NCI-H2171 treated with DMSO at 0.1 percent for 48 hours (cell line): ENCODE measurements at places on chromosomes 13 and 19.

GRCh38 chr13:89269737-89270136 is 1598.6 kb downstream of the SLITRK5 start:
- DNase-seq, result no peak

GRCh38 chr19:15631817-15632216 is 8.9 kb upstream of the CYP4F3 start:
- no peak for DNase-seq

GRCh38 chr13:22286338-22286737 is 615.5 kb downstream of the FGF9 start:
- DNase-seq, result no peak

DNA sequence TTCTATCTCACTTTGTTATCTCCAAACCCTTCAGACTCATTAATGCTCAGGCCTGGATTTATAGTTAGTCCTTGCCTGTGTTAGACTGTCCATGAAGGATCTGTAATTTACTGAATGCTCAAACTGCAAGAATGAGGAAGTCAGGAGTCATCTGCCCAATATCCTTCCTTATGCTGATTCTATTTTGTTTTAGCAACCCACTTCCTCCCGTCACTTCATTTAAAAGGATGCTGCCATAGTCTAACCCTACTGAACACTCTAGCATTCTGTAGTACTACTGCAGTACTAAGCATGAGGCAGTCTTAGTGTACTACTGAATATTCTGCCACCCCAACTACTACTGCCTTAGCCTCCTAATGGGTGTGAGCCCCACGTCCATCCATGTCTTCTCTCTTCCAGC is 1.5 kb downstream of the FCAR start:
- DNase-seq, result no peak

- no peak for DNase-seq
These were observed 88.4 kb downstream of the DNAJC15 start for GRCh38 chr13:43111559-43112400.

GRCh38 chr13:46606970-46607369 is 54.0 kb downstream of the LRCH1 start:
- no peak for DNase-seq

DNA sequence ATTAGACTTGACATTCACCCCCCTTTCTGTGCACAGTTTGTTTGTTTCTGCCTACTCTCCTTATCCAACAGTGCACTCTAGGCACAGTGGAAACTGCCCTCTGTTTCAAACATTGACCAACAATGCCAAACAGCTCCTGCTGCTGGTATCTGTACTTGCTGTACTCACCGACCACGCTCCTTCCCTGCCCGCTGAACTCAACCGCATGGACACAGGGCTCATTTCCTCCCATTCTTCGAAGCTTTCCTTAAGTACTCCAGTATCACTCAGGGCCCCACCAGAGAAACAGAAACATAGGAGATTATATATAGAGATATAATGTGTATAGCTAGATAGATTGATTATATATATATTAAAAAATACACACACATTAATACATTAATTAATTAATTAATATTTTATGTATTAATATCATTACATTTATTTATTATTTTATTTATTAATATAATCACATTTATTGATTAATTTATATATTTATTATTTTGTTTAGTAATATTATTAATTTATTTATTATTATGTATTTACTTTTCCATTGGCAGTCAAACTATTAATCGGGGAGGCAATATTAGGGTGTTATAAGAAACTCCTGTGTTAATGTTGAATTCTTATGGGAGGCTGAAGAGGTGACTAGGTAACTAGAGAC is 1528.2 kb downstream of the EFNB2 start:
- no peak for DNase-seq

- DNase-seq, result no peak
These were observed 47.1 kb downstream of the INSR start for GRCh38 chr19:7247155-7247554.

DNA sequence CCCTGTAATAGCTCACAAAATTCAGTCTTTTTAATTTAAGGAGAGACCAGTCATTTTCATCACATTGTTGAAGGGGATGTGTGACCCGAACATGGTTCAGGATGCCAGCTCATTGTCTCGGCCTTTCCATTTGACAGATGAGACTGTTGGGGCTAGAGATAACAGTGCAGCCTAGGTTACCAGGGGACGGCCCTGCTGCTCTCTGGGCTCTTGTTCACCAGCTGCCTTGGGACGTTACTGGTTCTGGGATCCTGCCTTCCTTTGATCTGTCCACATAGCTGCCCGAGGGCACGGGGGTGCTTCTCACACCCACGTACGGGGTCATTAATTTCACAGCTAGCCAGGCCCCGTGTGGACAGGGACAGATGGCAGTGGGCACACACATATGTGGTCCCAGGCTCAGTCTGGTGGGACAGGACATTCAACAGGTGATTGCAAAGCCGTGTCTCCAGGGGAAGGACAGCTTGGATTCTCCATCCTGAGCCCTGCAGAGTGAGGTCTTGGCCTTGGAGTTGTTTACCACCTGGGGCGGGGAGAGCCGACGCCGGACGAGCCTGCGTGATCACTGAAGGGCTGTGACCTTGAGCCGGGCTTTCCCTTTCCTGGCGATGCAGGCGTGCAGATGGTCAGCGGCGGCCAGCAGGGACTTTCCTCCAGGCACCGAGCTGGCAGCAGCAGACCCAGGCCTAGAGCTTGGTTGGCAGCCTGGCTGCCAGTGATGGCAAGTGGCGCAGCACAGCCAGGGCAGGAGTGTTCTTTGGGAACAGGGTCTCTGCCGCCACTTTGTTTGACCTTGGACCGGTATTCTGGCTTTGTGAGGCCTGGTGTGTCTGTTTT is 26.7 kb upstream of the NPAS1 start:
- no peak for DNase-seq

GRCh38 chr13:20198781-20199180 is 6.0 kb upstream of the GJB2 start:
- no peak for DNase-seq

DNA sequence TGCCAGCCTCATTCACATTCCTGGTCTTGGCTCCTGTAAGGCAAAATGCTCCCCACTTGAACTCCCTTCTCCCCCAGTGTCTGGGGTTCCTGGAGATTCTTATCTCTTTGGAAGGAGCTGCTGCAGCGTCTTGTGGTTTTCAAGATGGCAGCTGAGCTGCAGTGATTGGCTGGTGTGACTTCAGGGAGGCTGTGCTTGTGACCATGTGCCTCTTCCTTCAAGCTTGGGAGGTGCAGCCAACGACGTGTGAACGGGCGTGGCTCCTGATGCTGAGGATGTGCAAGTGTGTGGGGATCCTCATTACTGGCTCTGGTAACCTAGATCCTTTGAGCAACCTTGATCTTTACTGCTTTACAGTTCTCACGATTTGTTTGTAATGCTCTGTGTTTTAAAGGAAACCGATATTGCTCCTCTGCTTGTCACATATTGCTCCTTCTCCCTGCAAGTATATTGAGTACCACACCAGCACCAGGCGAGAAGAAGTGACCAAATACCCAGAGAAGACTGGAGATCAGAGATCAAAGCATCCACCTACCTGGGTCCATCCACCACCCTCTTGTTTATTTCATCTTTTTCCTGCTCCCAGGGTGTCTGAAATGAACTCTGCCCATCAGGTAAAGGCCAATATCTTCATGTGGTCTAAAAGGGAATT is 208.5 kb downstream of the FGF9 start:
- no peak for DNase-seq

DNA sequence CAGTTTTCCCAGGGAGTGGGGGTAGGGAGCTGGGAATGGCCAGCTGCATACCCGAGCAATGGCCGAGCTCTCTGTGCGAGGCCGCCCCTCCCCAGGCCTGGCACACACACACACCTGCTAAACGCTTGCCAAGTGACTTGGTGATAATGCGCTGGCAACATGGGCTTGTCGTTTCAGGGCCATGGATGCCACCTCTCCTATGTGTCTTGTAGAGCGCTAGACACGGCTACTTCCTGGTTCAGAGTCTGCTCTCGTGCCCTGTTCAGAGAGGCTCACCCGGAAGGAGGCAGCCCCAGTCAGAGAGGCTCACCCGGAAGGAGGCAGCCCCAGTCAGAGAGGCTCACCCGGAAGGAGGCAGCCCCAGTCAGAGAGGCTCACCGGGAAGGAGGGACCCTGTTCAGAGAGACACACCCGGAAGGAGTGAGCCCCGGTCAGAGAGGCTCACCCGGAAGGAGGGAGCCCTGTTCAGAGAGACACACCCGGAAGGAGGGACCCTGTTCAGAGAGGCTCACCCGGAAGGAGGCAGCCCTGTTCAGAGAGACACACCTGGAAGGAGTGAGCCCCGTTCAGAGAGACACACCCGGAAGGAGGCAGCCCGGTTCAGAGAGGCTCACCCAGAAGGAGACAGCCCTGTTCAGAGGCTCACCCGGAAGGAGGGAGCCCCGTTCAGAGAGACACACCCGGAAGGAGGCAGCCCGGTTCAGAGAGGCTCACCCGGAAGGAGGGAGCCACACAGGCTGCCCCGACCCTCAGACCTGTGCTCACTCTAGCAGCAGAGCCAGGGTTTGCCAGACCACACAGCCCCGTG is 4.2 kb downstream of the ADPRHL1 start:
- DNase-seq, result peak; percentile 99

DNA sequence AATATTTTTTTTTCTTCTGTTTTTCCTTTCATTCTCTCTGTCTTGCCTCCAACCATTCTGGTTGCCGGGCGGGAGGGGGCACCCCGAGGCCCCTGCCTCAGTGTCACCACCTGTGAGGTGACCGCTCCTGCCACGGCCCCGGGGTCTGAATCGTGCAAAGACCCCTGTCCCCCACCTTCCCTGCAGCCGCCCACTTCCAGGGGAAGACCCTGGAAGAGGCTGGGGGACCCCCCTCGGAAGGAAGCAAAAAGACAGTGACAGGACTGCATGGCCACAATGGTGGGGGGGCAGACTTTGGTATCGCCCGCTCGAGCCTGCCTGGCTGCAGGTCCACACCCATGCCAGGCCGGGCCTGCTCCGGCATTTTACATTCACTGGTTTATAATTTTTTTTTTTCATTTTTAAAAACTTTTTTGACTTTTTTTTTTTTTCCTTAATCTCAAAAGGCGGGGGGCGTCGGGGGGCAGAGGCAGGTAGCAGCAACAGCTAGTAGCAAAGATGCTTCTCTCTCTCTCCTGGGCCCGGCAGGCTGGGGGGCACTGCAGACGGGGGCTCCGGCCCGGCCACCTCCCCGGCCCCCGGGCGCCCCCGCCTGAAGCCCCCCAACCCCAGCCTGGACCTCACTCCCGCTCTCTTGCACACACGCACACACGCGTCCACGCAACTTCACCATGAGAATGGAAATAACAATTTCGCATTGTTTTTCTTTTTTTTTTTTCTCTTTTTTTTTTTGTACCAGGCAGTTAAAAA is 22.6 kb downstream of the ZBTB7A start:
- DNase-seq, result no peak

GRCh38 chr13:40026174-40026585 is 370.7 kb downstream of the COG6 start:
- DNase-seq, result no peak

- no peak for DNase-seq
These were observed 40.9 kb upstream of the MYO16 start for GRCh38 chr13:108588516-108588915.

DNA sequence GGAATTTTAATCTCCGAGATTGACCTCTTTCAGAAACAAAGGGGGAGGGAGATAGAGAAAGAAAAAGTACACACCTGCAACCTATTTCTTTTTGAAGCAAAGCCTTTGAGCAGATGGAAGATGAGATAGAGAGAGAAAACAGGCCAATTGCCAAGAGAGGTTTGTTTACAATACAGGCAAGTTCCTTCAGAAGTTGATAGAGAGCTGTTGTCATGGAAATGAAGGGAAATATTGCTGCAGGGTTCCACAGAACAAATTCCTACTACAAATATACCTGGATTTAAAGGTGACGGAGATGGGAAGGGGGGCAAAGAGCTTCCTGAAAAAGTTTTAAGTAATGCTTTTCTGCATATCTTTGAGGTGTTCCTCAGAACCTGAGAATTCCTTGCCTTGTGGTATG is 388.4 kb downstream of the NDFIP2 start:
- peak; percentile 73 for DNase-seq

- DNase-seq, result no peak
These were observed 232.9 kb downstream of the ZIC5 start for GRCh38 chr13:99738626-99739025.

- DNase-seq, result no peak
These were observed 72.8 kb upstream of the LRCH1 start for GRCh38 chr13:46480131-46480530.

GRCh38 chr19:1465191-1466016 is 13.6 kb downstream of the C19orf25 start:
- DNase-seq, result no peak

DNA sequence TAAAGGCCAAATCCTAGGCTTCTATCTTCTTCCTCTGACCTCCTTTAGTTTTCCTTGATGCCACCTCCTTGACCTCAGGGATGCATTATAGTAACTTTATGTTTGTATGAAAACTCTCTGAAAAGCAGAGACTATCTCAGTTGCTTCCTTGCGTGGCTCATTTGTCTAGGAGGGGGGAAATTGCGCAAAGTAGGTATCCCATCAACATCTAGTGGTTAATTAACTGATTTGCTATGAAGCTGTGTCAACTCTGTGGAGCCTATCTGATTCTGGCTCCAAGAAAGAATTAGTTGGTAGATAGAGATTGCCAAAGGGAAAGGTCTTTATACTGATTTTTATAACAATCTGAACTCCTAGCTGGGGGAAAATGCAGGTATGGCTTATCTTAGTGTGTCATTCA is 82.1 kb upstream of the FRY start:
- DNase-seq, result no peak

- DNase-seq, result no peak
These were observed 136.9 kb downstream of the USP12 start for GRCh38 chr13:27034678-27035111.

- DNase-seq, result no peak
These were observed 401.2 kb downstream of the IRS2 start for GRCh38 chr13:109385242-109385560.

GRCh38 chr19:19816679-19817078 is 4.9 kb downstream of the ZNF506 start:
- DNase-seq, result no peak

- peak; percentile 22 for DNase-seq
These were observed 57.1 kb downstream of the ZNF568 start for GRCh38 chr19:36973021-36973843.

- DNase-seq, result no peak
These were observed 44.3 kb downstream of the MTMR6 start for GRCh38 chr13:25242956-25243355.

DNA sequence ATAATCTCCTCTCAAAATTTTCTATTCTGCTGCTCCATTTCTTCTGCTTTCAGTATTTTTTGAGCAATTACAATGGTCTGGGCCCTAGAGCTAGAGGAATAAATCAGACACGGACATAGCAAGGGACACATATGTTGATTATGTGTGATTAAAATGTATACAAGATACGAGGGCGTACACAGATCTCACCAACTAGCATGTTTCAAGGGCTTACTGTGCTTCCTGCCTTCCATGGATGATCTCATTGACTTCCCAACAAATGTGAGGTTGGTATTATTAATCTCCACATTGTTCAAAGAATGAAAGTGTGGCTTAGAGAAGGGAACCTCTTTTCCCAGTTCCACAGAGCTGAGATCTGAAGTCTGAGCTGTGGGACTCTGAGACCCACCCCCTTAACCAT is 9.1 kb downstream of the PLD3 start:
- DNase-seq, result no peak
